Retinal pigment epithelial cell (primary cell): ENCODE measurements at places on chromosomes 2 and 18.

GRCh38 chr2:176328149-176328548, 58.9 kb downstream of the MTX2 start:
- no peak for DNase-seq

GRCh38 chr18:75135158-75135725, 73.7 kb downstream of the PTGR3 start:
- DNase-seq: no peak

DNA sequence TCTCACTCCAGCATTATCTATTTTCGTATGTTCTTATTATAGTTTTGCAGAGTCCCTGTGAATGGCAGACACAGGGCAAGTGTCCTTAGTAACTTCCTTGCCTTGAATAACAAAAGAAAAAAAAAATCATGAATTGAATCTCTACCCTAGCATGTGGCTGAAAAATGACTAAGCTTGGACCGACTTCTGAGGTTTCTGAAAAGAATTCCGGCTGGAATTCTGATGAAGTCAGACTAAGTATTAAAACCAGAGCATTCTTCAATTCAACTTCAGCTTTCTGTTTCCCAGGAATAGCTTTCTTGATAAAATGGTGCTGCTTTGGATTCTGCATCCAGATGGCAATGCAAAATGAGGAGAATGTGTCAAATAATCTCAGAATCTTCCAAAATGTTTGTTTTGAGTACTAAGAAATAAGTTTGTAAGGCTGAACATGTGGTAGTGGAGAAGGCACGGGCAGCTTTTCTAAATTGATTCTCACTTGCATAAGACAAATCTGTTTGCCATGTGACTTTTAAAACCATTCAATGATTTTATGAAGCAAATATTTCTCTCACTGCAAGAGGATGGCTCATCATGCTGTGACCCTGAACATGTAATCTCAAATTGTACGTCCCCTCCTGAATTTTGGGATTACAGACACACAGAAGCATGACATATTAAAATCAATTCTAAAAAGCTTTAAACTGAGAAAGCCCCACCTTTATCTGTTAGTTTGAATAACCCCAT, 1462.8 kb upstream of the LRRTM1 start:
- DNase-seq: peak; percentile 51

DNA sequence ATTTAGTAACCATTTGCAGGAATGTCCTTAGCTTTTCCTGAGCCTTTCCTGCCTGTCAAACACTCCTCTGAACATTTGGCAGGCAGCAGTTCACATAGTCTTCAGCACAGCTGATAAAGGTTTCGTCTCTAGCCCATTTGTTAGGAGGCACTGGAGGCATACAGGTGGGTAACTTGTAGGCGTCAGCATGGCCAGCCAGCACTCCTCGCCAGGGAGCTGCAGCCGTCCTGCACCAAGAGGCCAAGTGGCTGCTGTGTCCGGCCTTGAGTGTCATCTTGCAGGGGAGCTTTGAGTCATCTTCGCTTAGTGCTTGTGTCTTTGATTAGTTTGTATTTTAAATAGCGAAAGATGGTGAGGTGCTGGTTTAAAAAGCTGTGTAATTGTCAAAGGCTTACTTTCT, 120.3 kb upstream of the NFATC1 start:
- DNase-seq: no peak

DNA sequence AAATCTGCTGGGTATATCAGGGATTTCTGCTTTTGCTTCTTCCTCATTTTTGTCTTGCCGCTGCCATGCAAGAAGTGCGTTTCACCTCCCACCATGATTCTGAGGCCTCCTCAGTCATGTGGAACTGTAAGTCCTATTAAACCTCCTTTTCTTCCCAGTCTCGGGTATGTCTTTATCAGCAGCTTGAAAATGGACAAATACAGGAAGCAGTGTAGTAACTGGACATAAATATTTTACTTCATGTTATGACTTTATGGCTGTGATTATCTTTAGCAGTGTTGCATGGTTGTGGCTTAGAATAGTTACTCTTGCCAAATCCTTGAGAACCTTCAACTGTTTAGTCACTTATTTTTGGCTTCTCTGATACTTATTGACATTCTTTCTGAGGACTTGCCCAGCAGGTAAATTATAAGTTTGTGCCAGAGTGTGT, 66.2 kb upstream of the DLX2 start:
- DNase-seq: no peak

- no peak for DNase-seq
Measured at GRCh38 chr18:13220361-13220991, 1.9 kb downstream of the LDLRAD4 start.

- DNase-seq: no peak
Measured at GRCh38 chr2:208698114-208698513, 291.5 kb downstream of the PTH2R start.

DNA sequence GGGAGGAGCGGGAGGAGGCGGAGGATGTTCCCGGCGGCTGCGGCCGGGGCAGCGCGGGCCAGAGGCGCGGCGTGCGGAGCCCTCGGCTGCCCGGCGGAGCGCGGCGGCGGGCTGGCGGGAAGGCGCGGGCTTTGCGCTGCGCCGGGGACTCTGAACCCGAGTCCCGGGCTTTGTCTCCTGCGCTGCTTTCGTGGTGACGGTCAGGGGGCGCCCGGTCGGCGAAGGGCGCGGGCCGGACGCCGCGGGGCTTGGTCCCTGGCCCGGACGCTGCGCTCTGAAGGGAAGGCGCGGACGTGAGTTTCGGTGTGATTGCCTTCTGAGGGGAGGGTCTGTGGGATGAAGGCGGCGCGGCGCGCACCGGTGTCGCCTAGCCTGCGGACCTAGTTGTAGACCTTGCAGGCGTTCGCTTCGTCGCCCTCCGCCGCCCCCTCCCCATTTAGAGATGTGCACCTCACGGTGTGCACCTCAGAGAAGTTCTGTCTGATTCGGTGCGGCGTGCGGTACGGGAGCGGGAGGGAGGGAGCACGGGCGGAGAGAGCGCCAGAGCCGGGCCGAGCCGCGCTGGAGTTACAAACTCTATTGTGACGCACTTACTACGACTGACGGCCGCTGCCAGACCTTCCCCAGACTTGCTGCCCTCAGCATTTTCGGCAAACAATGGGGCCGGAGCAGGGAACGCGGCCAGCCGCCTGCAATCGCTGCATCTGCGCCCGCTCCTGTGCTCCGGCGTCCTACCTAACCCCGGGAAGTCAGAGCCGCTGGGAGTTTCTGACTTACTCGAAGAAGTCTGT, 2.1 kb downstream of the BCL2L11 start:
- DNase-seq: peak; percentile 80

DNA sequence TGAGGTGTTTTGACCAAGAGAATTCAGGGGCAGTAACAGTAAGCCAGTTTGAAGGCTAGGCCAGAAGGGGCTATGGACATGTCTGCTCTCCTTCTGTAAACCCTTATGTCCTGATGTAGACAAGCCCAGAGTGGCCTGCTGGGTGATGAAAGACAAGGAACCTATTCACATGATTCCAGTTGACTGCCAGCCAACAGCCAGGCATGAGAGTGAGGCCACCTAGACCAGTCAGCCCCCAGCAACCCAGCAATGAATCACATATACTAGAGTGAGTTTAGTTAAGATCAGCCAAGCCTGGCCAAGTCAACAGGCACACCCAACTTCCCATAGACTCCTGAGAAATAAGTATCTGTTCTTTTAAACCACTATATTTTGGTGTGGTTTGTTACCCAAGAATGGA, 1889.7 kb upstream of the CELF4 start:
- DNase-seq: peak; percentile 39

DNA sequence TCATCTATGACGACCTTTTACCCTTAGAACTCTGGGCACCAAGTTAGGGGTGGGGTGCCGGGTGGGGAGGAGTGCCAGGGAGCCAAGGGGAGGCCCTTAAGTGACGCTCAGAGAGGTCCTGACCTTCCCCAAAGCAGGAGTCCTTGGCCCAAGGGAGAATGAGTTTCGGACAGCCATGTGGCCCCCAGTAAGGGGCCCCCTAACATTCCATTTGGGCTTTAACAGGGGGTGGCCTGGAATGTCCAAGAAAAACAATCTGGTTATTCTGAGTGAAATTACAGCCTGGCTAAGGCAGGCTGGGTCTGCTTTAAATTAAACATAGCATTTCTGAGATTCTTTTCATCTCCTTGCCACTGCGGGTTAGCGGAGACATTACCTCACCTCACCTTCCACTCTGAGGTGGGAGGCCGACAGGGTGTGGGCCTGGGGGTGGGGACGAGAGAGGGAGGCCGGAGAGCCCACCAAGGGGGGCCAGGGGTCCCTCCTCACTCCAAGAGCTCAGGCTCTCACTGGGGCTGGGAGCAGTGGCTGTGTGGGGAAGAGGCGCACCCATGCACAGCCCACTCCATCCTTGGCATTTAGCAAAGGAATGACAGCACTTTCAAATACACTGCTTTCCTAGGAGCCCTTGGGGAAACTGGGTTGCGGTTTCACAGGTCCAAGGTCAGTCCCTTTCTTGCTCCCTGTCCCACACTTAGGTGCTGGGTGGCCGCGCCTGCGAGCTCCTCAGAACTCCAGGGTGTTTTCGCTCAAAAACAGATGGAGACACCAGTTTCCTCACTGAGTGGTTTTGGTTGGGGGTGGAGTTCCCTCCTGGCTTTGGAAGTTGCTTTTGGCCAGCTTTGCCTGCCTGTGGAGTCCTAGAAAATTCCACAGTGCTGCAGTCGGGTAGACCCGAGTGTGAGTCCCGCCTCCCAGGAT, 107.4 kb downstream of the POLR1A start:
- DNase-seq: no peak

DNA sequence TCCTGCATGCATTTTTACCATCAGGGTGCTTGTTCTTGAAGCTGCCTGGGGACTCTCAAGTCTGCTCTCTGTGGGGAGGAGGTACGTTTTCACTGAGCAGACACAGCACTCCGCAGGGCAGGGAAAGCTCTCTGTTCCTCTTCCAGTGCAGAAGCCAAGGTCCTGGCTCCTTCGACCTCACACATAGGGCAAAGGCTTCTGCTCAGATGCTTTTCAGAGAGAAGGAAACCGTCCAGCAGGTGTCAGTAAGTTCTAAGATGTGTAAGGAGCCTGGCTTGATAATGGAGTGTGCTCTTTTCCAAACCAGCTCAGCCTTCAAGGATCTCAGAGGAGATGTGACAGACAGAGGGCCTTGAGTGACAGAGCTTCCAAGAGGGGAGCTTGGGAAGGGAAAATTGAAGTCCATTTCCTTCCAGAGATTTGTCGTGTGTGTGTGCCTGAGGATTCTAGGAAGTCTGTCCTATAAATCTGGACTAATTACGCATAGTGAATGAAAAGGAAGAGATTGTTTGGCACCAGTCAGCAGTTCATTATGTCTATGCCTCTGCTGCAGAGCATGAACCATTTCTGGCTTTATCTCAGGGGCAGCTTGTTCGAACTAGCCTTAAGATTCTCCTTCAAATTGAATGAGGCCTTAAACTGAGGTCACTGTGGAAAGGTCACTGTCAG, 67.3 kb upstream of the UPP2 start:
- DNase-seq: peak; percentile 52

DNA sequence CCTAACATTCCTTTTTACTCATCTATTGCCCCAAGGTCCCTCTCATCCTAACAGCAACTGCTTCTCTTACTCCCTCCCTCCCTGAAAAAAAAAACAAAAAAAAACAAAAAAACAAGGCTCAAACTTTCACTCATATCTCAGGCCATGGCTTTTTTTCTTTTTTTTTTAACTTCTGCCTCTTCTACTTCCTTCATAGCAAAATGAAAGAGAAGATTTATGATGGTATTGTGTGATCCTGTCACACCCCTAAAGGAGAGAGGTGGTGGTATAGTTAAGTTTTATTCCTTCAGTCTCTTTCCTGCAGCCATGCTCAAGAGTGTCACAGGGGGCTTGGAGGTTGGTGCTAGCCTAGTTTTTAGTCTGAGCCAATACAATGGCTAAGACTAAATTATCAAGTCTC, 21.5 kb upstream of the EPC2 start:
- no peak for DNase-seq

DNA sequence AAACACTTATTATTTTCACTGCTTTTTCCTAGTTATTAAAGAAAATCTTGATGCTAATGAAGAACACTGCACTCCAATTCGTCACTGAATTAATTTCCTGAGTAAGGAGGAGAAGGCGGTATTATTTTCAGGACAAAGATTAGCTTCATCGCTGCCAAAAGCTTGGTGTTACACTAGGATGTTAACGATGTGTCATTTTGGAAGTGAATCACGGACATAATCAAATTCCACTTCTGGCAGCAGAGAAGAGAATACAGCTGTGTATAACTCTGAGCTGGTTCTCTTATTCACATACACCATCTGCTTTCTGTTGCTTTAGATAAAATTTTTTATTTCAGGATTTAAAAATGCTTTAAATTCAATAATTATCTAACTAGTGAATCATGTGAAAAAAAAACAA, 74.1 kb downstream of the SCG2 start:
- DNase-seq: no peak

- no peak for DNase-seq
Measured at GRCh38 chr18:69172046-69172445, 228.6 kb upstream of the DOK6 start.

GRCh38 chr18:58608216-58608615, 20.7 kb downstream of the ALPK2 start:
- DNase-seq: no peak

GRCh38 chr2:69559442-69560146, 83.9 kb downstream of the AAK1 start:
- DNase-seq: no peak

DNA sequence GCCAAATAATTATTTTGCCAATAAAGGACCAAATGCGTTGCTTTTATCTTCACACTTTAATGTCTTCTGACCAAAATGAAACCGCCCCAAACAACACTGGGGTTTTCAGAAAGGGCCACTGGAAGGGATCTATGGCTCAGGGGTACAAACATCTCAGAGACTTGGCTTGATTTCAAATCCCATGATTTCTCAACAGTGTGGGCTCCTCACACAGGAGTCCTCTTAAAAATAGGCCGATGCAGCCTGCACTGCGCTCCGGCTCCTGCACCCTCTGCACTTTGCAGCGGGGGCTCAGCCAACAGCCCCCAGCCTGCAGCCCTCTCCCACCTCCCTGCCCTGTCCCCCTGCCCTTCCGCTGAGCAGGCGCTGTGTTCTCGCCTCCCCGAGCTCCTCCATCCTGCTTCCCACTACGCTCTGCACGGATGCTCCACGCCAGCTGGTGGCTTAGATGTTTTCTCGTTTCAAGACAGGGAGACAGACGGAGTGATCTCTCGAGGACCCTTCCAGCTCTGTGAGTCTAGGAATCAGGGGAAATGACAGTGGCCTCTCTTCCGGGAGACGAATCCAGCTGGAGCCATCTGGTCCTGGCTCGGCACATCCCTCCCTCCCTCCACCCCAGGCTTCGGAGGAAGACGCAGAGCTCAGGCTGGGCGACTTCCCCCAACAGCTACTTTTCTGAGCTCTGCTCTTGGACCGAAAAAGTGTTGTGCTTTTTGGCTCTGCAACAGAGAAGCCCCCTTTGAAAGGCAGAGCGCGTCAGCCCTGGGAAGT, 71.4 kb downstream of the KCNF1 start:
- no peak for DNase-seq

GRCh38 chr18:23583071-23583865, 3.0 kb downstream of the NPC1 start:
- DNase-seq: no peak

- no peak for DNase-seq
Measured at GRCh38 chr2:12709207-12709522, 7.6 kb upstream of the TRIB2 start.

DNA sequence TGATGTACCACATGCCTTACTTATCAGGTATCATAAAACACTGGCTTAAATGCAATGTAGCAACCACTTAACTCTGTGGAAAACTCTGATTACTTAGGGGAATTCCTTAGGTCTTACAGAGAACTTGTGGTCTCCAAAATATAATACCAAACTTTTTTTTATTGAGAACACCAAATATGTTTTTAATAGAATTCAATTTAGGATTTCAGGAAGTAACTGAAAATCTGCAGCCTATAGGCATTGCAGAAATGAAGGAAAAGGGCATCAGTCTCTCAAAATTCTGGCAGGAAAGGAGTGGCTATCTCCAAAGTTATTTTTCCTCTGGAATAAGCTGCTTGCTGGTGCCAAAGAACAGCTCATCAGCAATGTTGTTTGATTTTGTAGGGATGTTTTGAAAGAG, 105.3 kb upstream of the UGP2 start:
- no peak for DNase-seq
